ENCODE measurements at places on chromosomes 3 and 15.

DNA sequence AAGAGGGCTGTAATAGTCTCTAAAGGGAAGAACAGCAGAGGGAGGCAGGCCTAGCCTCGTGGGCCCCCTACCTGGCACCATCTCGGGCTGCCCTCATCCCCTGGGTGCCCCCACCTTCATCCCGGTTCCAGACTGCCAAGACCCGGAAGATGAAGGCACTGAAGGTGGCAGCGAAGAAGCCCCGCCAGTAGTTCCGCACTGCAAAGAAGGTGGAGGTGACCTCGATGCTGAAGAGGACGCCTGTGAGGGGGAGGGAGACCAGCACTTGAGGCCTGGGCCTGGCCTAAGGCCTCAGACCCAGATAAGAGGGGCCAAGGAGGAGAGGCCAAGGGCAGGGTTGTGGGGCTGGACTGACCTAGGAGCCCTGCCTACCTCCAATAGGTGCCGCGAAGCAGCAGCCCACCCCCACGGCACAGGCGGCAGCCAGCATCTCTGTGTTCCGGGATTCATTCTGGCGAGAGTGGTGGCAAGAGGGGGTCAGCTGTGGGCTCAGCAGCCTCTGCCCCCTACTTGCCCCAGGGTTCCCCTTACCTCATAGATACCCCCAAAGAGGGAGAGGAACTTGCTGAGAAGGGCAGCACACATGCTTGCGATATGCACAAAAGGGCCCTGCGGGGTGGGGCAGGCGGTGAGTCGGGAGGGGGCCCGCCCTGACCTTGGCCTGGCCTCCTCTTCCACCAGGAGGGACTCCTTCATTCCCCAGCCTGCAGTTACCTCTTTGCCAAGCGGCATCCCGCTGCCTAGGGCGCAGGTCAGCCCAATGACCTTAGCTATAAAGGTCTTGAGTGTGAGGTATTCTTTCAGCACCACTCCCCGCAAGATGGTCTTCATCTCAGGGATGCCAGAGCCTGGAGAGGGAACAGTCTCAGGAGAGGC lies 3.9 kb downstream of the CLCN2 start:
- no peak for DNase-seq

- DNase-seq = no peak
Observed at GRCh38 chr3:157782236-157782635, 279.0 kb upstream of the VEPH1 start.

GRCh38 chr15:49622561-49622960 lies 1.7 kb downstream of the DTWD1 start:
- DNase-seq = no peak

DNA sequence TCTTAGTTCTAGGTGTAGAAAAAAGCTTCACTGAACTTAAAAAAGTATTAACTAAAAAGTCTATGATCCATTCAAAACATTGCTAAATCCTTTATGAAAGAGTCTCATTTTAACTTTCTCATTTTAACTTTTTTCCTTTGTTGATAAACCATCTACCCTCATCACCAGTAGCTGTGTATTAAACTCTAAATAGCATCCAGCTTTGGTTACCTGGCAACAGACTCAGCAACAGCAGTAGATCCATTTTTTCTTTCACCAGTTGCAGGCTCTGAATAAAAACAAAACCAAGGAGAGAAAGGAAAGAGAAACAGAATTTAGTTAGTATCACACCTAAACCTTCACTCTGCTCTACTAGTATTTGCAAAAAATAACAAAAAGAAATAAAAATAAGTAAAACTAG lies 51.6 kb downstream of the TP53BP1 start:
- no peak for DNase-seq

GRCh38 chr15:58698887-58699641 lies 50.4 kb downstream of the ADAM10 start:
- DNase-seq = no peak

- DNase-seq = no peak
Observed at GRCh38 chr3:102159810-102160451, 274.9 kb upstream of the ZPLD1 start.

DNA sequence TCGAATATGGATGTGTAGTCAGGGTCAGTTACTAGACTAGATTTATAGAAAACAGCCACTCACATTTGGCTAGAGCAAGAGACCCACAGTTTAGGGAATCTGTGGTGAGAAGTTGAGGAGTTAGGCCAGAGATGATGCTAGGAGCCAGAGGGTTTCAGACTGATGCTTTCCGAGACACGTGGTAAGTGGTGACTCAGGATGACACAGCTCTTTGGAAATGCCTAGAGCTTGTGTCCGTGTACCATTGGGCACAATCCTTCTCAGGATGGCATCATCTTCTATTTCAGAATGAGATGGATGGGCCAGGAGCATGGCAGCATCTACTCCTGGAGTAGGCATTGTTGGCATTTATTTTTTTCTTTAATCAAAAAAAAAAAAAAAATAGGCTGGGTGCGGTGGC lies 28.5 kb downstream of the PTPRG start:
- DNase-seq = no peak

DNA sequence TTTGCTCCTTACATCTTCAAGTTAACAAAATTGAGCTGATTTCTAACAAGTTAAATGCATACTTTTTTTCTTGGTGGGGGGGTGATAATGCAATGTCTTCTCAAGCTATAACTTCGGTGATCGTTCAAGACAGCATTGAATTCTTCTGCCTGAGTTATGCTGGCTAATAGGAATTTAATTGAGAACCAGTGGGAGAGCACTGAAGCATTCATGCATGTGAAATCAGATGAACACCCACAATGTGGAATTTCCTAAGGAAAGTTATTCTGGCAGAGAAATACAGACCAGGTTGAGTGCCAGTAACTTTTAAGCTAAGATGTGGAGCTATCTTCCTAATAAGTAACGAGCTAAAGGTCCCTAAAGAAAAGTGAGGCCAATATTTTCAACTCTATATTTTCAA lies 3.0 kb downstream of the SPATA16 start:
- no peak for DNase-seq

DNA sequence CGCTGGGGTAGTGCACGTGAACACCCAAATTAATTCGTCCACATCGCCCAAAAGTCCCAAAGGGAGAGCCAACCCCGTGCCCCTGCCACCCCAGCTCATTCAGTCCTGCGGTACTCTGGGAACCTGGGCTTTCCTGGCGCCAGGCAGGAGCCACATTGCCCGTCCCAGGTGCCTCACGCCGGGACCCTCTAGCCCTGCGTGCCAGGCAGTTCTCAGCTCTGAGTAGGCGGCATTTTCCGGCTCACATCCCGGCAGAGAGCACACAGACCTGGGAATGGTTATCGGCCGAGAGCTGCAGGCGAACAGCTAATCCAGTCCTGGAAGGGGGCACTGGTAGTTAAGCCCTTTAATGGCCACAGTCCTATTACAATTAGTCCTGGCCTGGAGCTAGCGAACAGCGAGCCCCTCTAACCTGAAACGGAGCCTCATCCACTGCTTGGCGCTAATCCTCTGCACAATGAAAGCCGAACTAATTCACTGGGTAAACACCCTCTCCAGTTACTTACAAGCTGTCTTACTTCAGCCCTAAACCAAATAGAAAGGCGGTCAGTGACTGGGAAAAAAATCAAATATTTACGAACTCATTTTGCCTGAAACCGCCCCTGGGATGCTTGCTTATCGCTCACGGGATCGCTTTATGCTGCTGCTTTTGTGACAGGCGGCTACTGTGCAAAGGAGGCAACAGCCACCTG lies 254.6 kb upstream of the SOX14 start:
- no peak for DNase-seq

DNA sequence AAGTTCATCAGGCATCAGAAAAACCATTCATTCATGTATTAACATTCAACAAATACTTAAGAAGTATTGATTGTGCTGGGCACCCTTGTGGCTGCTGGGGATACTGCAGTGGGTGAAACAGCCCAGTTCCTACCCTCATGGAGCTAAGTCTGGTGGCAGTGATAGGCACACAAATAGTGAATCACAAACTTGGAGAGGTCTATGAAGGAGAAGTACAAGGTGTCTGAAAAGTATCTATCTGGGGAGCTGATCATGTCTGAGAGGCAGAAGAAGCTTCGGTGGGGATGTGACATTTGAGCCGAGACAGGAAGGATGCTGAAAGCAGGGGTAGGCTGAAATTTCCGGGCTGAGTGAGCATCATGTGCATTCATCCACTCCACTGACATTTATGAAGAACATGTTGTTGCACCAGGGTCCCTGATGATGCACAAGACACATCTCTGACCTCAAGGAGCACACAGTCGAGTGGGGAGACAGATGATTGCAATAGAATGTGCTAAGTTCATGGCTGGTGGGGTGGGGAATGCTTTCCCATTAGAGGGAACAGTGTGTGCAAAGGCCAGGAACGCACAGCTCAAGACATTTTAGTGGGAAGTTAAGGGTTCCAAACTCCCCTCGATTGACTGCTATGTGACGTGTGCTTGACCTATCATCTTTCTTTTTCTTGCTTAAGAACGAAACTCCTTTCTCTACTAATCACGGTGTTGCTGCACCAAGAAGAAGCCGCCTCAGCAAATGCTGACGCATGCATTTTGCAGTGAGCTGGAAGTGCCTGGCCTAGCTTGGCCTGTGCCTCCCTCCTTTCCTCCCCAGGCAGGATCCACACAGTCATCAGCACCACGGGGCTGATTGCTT lies 309.1 kb upstream of the ICE2 start:
- DNase-seq = peak; percentile 17

Data from T-helper 9 cell (primary cell).